AG09319 (cell line): ENCODE measurements at places on chromosomes 7 and 10.

GRCh38 chr7:127770885-127771284 lies 118.9 kb downstream of the SND1 start:
- DNase-seq, result no peak

- no peak for DNase-seq
These were observed 17.0 kb upstream of the ECHDC3 start for GRCh38 chr10:11724938-11725776.

DNA sequence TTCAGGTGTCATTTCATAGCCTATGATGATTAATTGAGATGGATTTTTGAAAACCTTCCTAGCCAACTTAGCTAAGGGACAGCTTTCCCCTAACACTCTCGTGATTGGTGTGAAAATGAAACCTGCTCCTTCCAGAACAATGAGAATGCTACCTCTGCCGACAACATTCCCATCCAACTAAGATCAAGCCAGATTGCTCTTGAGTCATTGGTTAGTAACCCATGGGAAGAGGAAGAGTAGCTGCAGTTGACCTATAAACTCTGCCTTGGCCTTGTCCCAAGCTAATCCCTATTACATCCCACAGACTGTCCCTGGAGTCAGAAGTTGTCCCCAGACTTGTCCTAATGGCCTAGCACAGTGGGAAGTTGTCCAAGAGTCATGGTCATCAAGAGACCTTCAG lies 80.5 kb upstream of the SVIL start:
- DNase-seq, result no peak

GRCh38 chr10:10294881-10295529 lies 722.7 kb upstream of the CELF2 start:
- no peak for DNase-seq

GRCh38 chr7:23622506-23622925 lies 25.3 kb downstream of the CCDC126 start:
- no peak for DNase-seq

- DNase-seq, result no peak
These were observed 55.9 kb downstream of the ZNF467 start for GRCh38 chr7:149717481-149717880.

GRCh38 chr7:28643188-28643569 lies 230.9 kb downstream of the CREB5 start:
- no peak for DNase-seq
